ENCODE measurements at places on chromosomes 1 and 21.

GRCh38 chr1:227351443-227351842, 33.2 kb upstream of the CDC42BPA start:
- peak; percentile 31 for DNase-seq

DNA sequence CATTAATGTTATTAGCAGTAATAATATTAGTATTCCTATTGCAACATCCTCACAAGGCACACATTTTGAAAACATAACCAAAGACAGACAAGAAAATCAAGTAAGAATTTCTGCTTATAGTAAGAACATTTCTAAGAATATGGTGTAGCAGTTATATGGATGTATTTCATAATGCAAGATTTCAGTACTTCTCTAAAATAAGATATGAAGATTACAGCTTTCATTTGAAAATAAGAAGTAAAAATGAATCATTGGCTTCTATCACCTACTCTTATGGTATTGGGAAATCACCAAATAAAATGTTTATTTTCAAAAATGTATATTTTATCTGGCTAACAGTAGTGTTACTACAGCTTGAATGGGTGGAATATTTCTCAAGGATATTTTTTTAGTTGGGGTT, 103.8 kb upstream of the USP25 start:
- no peak for DNase-seq

DNA sequence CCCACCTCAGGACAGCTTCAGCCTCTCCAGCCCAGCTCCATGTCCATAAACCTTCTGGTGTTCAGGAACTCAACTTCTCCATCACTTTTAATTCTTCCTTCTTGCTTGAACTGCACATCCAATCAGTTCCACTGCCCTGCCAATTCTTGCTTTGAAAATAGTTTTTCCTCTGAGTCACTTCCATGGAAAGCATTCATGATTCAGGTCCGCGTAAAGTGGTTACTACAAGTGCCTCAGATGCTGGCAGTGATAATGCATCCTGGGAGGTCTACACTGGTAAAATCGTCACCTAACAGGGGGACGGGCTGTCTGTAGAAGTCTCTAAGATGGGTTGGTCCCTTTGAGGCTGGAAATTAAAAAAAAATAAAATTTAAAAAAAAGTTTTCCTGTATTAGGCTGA, 25.9 kb upstream of the RCAN1 start:
- peak; percentile 47 for DNase-seq

DNA sequence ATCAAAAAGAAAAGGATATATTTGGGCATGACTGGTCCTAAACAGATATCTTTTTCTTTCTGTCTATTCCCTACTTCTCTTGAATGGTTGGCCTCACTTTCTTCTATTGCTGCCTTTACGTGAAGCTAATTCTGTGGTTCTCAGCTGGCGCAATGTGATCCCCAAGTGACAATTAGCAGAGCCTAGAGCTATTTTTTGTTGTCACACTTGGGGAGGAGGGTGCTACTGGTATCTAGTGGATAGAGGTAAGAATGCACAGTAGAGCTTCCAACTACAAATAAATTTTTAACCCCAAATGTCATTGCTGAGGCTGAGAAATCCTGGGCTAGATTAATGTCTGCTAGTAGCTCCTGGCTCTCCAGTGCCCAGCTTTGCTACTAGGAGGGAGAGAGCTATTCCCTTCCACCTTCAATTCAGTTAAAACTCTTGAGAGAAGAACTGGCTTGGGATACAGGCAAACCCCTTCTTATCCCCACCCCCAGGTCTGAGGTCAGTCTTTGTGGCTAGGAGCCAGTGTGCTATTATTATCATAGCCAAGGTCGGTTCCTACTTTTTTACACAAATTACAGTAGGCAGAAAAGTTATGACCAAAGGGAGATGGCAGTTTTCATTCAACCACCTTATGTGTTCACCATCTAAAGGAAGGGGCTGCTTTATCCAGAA, 102.1 kb downstream of the SNX7 start:
- no peak for DNase-seq

DNA sequence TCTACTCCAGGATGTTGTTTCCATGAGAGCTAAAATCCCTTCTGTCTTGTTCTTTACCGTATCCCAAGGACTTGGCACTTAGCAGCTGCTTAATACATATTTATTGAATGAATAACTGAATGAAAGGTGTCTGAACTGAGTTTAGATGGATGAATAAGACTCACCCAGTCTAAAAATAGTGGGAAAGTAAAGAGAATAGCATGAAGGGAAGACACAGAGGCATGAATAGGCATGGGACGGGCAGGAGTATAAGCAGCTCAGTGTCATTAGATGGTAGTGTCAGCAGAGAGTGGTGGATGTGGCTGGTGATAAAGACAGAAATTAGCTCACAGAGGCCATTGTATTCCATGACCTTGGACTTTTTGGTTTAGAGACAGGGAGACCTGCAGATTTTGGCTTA, 9.2 kb downstream of the IL12RB2 start:
- no peak for DNase-seq

GRCh38 chr1:31699341-31699891, 4.4 kb downstream of the COL16A1 start:
- no peak for DNase-seq

DNA sequence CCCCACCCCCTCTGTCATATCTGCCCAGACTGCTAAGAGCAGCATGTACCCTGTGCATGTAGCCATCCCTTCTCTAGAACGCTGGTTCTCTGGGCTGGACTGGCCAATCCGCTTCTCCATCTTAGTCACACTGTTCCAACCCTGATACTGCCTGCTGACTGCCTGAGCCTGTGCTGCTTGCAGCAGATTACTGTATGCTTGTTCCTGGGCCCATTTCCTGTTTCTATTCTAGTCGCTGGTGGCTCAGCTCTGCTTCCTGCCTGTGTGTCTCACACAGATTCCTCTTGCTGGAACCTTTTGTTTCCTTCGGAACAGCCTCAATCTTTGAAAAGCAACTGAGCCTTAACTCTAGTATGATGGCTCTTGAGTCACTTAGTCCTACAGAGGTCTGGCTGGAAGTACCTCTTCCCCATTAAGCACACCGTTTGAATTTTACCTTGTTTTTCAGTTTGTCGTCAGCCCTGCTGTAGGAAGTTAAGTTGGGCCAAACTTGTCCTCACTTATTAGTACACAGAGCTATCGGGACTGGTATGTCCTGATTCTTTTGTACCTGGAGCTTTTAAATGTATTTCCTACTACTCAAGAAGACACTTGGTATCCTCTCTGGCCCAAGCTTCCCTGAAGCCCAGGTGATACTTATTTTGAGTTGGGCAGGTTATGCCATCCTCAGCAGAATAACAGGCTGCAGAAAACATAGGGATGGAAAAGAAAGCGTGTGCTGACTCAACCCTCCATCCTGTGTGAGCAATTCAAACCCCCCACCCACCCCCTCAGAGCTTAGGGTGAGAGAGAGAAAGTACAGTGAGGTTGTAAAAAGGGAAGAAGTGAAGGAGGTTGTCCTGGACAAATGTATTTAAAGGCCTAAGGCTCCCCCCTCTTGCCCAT, 43.4 kb upstream of the PIGV start:
- DNase-seq: peak; percentile 47

GRCh38 chr1:13783551-13783950, 83.6 kb downstream of the PRDM2 start:
- no peak for DNase-seq

DNA sequence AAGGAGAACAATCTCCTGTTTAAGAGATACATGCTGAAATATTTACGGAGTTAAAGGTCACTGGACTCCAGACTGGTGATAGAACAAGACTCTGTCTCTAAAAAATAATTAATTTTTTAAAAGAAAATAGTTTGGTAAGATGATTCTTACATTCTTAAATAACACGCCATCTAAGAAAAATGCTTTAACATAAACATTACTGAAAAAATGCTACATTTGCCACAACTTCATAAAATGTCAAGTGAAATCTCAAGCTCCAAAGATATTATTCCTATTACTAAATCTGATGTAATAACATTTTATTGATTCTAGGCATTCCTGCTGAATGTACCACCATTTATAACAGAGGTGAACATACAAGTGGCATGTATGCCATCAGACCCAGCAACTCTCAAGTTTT, 4.1 kb downstream of the ANGPTL3 start:
- DNase-seq: no peak

GRCh38 chr1:51636191-51636590, 19.3 kb downstream of the OSBPL9 start:
- no peak for DNase-seq

DNA sequence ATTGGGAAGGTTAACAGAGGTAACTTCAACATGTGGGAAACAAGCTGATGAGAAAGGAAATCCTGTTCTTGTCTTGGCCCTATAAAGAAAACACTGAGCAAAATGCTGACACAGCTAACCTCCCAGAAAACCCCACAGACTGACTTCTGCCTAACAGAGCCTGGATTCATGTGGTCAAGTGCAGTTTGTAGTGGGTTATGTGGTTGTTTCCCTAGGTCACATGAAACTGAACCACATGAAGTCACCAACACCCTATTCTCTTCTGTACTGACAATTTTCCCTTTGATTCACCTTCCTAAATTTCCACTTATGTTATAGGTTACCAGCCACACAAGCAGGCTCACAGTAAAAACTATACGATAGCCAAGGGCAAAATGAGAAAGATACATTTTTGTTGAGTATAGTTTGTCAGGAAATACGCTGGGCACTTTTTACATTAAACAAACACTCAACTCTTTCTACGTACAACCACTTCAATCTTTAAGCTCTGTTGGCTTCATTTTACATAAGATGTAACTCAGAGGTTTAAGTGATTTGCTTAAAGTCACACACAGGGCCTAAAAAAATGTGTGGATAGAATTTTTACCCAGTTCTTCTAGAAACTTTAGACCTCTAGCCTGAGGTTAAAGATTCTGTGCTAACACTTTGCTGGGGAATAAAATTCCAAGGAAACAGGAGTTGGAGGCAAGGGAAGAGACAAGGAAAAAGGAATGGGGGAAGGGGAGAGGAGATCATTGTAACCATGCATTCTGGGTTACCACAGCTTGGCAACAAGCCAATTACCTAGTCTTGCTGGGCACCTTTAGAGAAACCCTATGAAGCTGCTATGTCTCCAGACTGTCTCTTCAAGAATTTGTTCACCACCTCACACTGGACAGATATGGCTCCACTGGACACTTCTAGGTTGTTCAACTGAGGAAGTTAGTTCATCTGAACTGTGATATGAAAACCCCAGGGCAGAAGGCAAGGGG, 601.6 kb upstream of the USP24 start:
- DNase-seq: no peak

DNA sequence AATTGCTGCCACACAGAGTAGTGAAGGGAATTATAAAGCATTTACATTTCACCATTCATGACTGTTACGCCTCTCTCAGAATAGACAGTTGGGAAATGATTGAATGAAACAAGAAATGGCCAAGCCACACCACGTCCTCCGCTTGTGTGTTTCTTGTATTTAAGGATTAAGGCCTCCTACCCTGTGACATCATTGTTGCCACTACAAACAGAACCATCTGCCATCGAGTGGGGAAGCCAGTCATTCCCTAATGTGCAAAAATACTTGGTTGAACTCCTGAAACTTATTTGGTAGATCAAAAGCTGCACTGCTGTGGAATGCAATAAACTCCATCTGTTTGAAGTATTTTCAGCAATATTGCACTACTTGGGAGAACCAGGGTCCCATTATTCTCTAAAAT, 99.0 kb upstream of the C1orf105 start:
- DNase-seq: peak; percentile 67

DNA sequence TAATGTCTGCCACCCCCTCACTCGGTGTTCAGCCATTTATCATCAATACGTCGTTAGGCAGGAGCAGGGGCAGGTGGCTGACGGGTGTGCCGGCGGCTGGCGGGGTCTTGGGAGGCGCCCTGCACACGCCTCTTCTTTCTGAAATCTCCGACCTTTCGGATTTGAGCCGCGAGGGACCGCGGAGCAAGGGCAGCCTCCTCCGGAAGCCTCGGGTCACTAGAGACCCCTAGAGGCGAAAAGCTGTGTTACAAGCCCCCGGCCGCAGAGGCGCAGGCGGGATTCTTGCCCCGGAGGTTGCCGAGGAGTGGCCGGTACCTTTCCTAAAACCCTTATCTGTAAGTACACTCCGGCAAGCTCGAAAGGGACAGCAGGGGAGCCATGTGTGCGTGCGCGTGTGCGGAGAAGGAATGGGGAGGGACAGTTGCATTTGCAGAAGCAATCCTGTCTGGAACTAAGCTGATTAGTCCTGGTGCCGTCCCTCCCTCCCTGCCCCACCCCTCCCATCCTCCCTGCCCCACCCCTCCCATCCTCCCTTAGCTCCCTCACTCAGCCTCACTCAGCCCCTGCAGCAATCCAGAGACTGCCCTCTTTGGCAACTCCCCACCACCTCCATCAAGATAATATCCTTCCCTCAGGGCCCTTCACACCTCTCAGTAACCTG, 11.0 kb downstream of the BRINP2 start:
- DNase-seq: no peak

GRCh38 chr1:80241566-80241965, 1235.0 kb upstream of the ADGRL4 start:
- no peak for DNase-seq

- DNase-seq: no peak
Observed at GRCh38 chr1:216193839-216194443, 229.3 kb downstream of the USH2A start.

- peak; percentile 8 for DNase-seq
Observed at GRCh38 chr1:100671601-100672000, 47.9 kb upstream of the VCAM1 start.

DNA sequence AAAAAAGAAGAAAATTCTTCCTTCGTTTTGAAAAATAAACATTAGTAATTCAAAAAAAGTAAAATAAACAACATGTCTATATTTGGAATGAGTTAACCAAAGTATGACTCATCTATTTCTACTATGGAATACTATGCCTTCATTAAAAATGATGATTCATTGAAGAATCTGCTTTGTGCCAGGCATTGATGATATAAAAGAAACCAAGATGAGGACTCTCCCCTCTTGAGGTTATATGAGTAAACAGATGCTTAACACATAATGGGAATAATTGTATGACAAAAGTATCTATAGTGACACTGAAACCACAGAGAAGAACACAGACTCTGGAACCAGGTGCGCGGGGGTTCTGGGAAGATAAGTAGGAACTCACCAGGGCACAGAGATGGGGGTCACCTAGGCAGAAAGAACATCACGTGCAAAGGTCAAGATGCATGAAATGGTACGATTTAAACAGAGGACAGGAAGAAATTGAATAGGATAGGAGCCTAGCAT, 18.8 kb downstream of the ELF3 start:
- peak; percentile 73 for DNase-seq

DNA sequence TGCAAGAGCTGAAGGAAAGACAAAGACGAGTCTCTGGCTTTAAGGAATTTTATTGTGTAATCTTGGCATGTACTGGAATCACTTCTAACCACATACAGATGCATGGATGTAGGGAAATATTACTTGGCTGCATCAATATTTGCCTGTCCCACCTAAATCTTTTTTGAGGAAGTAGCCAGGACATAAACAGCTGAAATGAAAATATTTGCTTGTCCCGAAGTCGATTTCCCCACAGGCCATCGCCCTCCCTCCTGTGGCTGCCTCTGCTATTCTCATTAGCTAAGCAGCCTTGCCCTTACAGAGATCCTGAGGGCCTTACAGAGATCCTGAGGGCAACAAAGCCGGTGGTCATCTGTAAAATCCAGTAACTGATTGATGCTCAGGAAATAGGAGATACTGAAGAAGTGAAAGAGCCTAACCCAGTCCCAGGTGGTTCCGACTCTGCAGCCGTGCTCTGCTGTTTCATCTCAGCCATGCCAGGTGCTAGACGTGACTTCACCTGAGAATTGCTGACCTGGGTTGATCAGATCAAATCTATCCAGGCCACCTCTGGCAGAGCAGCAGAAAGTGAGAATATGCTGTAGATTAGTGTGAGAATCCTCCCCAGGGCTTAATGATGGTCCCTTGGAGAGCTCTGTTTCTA, 25.5 kb downstream of the MAN1C1 start:
- peak; percentile 39 for DNase-seq
